ENCODE measurements at places on chromosomes 11 and 22.
A peak's percentile ranks its signal among the peaks of the same experiment; 100 is the strongest.

- DNase-seq = no peak
Measured at GRCh38 chr11:119934866-119935265, 203.0 kb downstream of the TRIM29 start.

DNA sequence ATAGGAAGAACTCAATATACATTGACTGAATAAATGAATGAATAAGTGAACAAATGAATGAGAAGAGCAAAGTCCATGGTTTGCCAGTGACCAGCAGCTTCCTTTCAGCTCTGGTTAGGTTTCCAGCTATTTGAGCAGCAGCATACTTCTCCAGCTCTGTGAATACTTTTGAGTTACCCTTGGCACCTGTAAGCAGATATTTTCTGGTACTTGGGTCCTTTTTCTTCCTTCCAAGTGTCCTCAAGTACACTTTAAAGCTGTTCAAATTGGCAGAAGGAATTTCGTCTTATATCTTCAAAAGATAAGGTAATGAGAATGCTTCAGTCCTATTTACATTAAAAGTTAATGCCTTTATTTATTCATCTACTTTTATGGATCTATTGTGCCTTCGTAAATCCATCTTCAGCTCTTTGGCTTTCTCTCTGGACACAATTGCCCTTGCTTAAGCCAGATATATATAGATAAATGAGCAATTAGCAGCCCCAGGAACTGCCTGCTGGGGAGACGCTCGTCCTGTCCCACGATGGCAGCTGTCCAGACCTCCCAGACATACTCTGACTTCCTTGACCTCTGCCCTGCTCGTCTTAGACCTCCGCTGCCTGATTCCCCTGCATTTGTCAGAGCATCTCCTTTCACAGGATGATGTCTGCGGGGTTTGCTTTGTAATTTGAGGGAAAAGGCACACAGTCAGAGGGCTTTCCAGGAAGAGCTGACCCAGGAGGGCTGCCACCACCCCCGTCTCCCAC, 926.3 kb downstream of the OPCML start:
- no peak for DNase-seq

DNA sequence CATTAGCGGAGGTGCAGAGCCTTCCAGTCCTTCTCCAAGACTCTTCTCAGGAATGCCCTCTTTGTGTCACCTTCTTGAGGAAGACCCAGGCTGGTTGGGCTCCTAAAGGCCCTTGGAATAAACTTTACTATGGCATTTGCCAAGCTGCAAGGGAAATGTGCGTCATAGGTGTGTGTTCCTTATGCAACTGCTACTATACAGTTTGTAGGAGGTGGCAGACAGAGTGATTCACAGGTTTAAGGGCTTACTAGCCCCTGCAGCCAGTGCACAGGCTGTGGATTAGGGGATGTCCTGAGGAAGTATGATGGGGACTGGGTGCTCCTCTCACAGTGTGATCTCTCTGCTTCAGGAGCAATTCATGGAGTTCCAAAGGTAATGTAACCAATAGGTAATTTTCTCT, 74.6 kb downstream of the TENM4 start:
- DNase-seq = no peak

GRCh38 chr22:28936200-28936599, 52.8 kb downstream of the ZNRF3 start:
- no peak for DNase-seq

GRCh38 chr11:43392713-43393112, 34.0 kb downstream of the TTC17 start:
- DNase-seq = no peak

GRCh38 chr11:2577991-2578928, 121.5 kb downstream of the KCNQ1OT1 start:
- no peak for DNase-seq

GRCh38 chr11:116199182-116199581, 573.6 kb downstream of the BUD13 start:
- DNase-seq = peak; percentile 58

DNA sequence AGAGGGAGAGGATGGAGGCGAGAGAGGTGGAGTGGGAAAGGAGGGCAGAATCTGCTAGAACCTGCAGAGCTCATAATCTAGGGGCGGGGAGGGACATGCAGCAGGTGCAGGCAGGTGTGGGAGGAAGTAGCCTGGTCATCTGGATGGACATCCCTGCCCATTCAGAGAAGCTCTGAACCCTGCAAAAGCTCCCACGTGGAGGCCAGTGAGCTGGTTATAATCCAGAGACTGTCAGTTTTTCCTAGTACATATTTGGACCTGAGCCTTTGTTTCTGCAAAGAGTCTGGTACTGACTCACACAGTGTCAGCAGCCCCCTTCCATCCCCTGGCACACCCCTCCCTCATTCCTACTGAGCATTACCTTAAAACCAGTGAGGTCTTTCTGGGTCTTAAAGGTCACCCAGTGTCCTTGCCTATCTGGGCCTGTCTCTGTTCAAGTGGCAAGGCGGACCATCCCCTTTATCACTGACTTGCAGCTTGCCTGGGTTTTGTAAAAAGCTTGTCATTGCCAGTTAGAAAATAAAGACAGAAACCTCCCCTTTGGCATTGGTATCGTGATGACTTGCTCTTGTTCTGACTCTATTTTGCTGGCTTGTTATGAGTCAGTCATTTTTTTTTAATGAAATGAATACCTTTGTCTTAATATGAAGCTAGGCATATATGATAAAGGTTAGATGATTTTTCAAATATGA, 26.1 kb downstream of the PTPRJ start:
- DNase-seq = peak; percentile 66

DNA sequence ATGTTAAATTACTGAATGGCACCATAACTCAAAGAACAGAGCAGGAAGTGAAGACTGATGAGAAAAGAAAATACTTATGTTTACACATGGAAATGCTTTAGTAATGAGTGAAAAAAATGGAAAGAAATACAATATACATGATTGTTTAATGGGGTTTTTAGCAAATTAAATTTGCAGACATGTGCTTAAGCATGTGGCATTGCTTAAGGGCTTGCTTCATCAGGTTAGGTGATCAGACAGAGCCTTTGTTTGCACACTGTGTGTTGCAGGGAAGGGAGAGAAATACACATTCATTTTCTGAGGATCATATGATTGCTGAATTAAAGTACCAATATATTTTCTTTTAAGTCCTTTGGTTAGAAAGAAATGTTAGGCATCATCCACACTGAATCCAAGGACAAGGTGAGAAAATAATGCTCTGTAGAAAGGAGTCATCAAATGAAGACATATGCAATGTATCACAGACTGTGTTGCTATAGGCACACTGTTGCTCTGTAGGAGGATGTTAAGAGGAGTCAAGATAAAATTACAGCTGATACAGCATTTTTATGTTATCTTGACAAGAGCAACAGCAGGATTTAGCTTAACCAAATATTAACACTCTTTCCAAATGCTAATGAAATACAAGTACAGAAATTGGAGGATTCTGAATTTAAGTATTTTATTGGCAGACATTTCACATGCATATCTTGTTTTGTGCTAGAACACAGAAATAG, 23.4 kb upstream of the ARHGAP20 start:
- DNase-seq = no peak
